ENCODE measurements at places on chromosomes 7 and 10.

- DNase-seq = no peak
These were observed 52.8 kb upstream of the DNAJB12 start for GRCh38 chr10:72407471-72407870.

GRCh38 chr10:34495938-34496337 is 319.2 kb downstream of the PARD3 start:
- DNase-seq = no peak

DNA sequence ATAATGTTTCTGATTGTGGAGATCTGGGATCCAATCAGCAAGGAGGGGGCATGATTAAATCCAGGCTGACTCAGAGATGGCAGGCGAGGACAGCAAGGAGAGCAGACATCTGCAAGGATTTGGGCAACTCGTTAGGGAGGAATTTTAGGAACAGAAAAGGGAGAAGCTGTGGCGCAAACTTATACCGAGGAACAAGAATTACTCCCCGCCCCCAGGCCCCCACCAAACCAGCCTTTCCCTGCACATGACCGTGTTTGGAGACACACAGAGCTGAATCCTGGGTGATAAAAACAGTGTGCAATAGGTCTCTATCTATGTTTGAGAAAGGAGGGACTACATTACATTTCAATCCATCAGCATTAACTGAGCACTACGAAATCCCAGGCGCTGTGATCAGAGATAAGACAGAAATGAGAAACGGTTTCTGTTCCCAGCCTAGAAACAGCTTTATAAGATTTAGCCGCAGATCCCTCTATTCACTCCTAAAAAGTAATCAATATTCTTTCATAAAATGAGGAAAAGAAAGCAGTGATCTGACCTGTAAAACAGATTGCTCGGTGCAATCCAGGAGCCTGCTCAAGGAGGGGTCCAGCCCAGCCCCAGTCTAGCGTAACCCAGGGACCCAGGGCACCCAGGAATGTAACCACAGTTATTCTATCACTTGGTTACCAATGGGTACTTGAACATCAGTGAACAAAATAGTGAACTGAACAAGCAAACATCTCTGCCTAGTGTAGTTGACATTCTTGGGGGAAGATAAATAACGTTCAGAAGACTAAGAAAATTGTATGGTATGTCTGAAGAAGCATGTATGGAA is 37.2 kb upstream of the RAPGEF5 start:
- DNase-seq = no peak

- DNase-seq = no peak
These were observed 202.8 kb downstream of the EMX2 start for GRCh38 chr10:117745301-117745700.

GRCh38 chr7:50533866-50534265 is 31.3 kb downstream of the DDC start:
- no peak for DNase-seq

GRCh38 chr10:58438340-58438871 is 53.2 kb downstream of the TFAM start:
- DNase-seq = no peak

DNA sequence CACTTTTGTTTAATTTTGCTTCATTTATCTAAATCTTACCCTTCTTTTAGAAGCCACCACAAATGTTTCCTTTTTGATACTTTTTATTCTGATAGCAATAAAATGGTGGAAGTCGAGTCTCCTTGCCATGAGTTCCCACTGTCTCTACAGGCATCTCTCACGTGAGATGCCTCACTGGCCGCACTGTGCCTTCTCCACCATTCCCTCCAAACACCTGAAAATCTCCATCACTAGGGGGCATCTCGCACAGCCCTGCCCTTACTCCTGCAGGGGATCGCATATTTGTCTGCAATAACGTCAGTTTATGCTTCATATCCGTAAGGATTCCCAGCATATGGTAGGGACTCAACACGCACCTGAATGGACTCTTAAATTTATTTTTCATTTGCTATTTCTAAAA is 56.3 kb upstream of the NCAPG2 start:
- DNase-seq = no peak

DNA sequence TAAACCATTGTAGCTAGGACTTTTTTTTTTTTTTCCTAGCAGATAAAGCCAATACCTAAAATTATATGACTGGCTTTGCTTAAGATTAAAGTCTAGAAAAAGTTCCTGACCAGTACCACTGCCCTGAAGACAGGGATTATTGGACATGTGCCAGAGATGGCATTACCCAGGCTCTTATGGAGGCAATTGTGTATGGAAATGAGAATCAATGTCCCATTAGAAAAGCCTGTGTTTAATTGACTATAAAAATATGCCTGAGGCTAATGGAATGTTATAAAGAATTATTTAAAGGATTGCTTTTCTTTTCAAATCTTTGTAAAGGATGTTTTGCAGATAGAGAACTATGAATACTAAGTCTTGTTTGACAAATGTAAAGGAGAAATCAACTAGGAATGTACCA is 196.7 kb downstream of the ANK3 start:
- DNase-seq = no peak

DNA sequence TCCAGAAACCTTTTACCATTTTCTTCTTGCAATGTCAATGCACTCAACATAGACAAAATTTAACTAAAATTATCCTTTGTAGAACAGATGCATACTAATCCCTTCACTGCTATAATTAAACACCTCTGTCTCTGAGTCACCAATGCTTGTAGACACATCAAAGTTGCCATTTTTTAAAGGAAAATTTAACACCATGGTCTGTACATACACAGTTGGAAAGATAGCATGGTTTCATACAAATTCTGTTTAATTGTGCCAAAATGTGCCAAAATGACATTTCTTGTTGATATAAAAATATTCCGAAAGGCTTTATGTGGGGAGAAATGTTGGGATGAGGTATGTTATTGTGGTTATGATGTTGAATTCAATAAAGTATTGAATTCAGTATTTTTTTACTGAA is 125.8 kb downstream of the NEUROD6 start:
- no peak for DNase-seq

GRCh38 chr10:15627617-15628196 is 92.0 kb downstream of the ITGA8 start:
- no peak for DNase-seq

DNA sequence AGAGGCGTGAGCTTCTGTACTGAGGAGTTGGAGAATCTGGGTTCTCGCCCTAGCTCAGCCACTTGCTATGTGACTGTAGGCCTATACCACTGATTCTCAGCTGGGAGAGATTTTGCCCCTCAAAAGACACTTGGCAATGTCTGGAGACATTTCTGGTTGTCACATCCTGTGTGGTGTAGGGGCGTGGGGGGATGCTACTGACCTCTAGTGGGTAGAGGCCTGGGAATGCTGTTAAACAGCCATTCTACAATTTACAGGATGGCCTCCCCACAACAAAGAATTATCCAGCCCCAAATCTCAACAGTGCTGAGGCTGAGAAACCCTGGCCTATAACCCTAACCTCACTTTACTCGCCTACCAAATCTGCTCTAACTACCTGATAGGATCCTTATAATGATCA is 58.8 kb upstream of the GAD2 start:
- no peak for DNase-seq

GRCh38 chr7:102190776-102191350 is 95.8 kb upstream of the SH2B2 start:
- no peak for DNase-seq

- DNase-seq = no peak
These were observed 8.8 kb downstream of the GSTO2 start for GRCh38 chr10:104277785-104278184.

DNA sequence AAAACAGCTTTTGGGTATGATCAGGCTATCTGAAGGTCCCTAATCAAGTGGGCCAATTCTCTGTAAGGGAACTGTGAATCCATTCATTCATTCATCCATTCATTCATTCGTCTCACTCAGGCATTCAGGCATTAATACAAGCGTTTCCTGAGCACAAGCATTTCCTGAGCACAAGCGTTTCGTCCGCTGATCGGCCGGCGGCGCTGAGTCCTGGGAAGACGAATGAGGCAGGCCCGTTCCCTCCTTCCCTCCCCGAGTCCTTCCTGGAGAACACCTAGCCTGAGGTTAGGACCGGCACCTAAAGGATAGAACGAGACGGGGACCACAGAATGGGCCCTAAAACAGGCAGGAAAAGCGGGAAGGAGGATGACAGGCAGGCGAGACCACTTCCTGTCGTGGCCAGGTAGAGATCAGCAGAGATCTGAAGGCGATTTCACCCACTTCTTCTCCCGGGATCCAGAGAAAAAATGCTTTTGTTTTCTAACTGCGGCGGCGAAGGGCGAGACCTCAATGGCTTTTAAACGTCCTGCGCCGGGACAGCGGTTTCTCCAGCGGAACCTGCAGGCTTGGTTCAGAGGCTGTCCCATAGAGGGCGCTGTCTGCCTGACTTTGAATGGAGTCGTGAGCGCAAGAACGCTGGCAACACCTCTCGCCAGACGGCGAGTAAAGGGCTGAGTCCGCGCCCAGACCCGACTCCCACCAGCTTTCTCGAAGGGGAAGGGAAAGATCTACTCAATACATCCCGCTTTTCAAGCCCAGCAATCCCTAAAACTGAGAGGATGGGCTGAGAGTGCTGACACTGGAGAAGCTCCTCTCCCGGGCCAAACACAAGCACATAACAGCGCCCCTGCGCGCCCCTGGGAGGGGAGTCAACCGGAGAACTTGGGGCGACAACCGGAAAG is 2.9 kb upstream of the HMX3 start:
- DNase-seq = peak; percentile 70

GRCh38 chr10:2834214-2834613 is 233.1 kb upstream of the PFKP start:
- no peak for DNase-seq

- peak; percentile 66 for DNase-seq
These were observed 2.0 kb downstream of the IFRD1 start for GRCh38 chr7:112452102-112452888.

GRCh38 chr10:103763374-103764202 is 91.8 kb downstream of the SH3PXD2A start:
- DNase-seq = no peak

GRCh38 chr7:22663357-22663718 is 63.7 kb upstream of the IL6 start:
- DNase-seq = no peak

DNA sequence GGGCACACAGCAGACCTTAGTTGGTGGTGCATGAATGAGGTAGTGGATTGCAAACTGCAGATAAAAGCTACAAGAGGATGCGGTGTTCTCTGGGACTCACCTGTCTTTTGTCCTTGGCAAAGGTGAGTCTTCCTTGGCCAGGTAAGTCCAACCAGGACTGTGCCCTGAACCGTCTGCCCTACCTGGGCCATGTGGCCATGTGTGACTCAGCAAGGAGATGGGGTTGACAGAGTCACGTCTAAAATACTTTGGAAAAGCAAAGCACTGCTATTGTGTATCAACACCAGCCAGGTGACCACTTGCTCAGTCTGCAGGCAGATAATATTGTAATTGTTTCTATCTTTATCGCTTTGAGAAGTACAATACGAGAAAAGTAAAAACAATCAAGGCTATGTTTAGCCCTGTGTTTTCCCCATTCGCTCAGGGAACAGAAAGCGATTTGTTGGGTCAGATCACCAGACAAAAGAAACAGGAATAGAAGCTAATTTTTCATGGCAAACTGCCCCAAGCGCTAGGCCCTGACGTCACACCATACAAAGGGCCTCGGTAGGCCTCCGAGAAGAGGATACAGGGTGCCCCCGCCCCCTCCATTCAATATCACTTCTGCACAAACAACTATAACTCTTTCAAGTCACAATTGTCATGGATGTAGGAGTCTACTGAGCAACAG is 57.3 kb downstream of the FAM53B start:
- DNase-seq = no peak

DNA sequence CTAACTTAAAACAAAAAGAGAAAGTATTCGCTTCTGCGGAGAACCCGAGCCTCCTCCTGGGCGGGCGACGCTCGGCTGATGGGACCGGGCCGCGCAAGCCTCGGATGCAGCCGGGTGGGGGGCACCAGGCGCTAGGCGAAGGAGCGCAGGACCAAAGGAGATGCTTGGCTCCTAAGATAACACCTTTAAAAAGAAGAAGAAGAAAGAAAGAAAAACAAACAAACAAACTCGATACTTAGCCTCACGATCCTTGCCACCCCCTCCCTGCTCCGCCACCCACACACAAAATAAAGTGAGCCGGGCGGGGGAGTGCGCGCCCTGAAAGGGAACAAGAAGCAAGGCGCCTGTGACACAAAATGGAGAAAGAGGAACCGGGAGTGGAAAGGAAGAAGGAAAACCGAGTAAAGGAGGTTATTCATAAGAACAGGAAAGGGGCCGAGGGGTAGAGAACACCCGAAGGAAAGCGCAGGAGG is 34.0 kb upstream of the EBLN1 start:
- DNase-seq = peak; percentile 31

DNA sequence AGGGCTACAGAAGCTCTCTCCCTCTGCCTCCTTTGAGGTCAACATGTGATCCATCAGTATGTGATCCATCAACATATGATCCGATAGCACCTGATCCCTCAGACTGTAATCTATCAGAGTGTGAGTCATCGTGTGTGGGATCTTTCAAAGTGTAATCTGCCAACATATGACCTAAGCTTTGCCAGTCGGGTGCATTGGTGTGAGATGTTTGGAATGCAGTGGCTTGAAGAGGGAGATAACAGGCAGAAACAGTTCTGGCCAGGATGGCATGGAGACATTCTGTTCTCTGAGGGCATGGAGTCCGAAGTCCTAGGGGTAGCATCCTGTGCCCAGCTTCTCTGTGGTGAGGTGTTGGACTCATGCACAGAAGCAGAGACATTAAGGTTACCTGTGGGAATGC is 217.7 kb upstream of the ETV1 start:
- no peak for DNase-seq
